Stimulated activated CD8-positive, alpha-beta memory T cell treated with anti-CD3 and anti-CD28 coated beads, Interleukin-2, amount 100 ng/mL, for 1 hour (primary cell): ENCODE measurements at places on chromosomes 2 and 18.

DNA sequence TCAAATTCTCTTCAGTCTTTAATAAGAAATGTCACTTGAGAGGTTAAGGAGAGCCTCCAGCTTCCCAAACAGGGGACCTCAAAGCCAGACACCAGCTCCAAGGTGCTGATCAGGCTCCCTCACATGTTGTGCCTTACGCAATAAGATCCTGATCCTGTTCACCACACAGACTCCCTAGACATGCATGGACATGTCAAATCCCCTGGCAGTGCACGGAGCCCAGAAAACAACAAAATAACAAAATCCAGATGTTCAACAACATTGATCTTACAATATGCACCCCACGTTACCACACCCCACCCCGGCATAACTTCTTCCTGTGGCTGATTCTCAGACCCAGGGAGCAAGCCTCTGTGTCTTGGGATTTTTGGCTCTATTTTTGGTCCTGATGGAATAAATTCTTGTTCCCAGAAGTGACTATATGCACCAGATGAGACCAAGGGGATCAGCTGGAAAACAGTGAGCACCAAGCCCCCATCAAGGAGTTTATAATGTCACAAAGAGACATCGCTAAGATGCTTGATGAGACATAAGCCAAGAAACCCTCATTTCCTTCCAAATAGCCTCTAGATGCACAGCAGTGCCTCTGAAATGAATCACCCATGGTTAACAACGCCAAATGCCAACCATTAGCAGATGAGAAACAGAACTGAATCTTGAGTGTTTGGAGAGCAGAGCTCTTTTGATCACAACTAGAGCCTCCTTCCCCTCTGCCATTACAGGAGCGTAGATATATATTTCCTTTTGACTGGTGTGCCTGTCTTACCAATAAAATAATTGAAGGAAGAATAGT lies 198.2 kb downstream of the PRKCE start:
- no peak for DNase-seq

- no peak for DNase-seq
These were observed 233.2 kb downstream of the ACKR3 start for GRCh38 chr2:236802862-236803261.

DNA sequence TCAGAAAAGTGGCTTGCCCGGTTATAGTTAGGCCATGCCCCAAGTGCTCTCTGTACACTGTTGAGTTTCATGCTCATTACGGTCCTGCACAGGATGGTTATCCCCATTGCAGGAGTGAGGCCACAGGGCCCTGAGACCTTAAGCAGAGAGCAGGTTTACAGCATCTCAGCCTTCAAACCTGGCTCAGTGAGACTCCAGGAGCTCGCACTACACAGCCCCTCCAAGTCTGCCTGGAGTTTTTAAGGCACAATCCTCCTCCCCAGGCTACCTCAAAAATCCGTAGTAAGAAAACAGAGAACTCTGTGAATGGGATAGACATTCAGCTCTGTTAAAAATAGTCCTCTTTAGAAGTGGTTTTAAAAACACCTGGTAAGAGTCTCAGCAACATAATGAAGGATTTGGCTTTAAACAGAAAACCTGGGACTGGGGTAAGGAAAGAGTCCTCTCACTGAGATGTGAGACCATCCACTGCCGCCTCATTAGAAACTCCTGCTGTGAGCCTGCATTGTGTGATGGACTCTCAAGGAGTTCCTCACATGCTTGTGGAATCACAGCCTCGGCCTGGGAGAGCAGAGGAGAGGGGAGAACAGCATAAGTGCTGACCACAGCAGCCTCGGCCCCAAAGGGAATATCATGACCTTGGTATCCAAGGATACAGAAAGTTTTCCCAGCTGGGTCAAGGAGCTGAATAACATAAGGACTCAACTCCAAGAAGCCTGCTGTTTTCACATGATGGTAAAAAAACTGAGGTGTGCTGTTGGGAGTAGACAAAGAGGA lies 214.8 kb downstream of the ATAD2B start:
- DNase-seq: no peak

- no peak for DNase-seq
These were observed 244.1 kb upstream of the NRP2 start for GRCh38 chr2:205438241-205438640.

DNA sequence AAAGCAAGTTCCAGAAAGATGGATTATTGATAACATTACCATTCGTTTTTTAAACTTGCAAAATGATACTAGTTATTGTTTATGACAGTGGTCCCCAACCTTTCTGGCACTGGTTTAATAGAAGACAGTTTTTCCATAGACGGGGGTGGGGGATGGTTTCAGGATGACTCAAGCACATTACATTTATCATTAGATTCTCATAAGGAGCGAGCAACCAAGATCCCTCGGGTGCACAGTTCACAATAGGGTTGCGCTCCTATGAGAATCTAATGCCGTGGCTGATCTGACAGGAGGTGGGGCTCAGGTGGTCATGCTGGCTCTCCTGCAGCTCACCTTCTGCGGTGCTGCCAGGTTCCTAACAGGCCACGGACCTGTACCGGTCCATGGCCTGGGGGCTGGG lies 86.2 kb downstream of the BCL2 start:
- no peak for DNase-seq

- no peak for DNase-seq
These were observed 5.4 kb downstream of the CCDC141 start for GRCh38 chr2:179044500-179044899.
